Pancreas (tissue), 10 donors: ENCODE measurements at places on chromosomes 16 and 17. TPM values are rescaled to one million over a fixed set of nuclear protein-coding genes. Genes with fewer than 3 reads are reported as not detected.

The TSNAXIP1 gene
- total RNA-seq = 0.25 TPM

The MYLK3 gene
- total RNA-seq = 0.12 TPM

The NPTX1 gene
- total RNA-seq = 0.23 TPM

The HASPIN gene
- total RNA-seq = 0.12 TPM

The IL17C gene
- total RNA-seq = not detected

The HOXB4 gene
- total RNA-seq = 0.47 TPM
